IPS-NIHi11 (cell line): ENCODE measurements at places on chromosomes 3 and 15.

- DNase-seq = no peak
Observed at GRCh38 chr15:63200464-63201249, 11.3 kb downstream of the RAB8B start.

- DNase-seq = peak; percentile 68
Observed at GRCh38 chr15:56496635-56497034, 31.7 kb upstream of the MNS1 start.

DNA sequence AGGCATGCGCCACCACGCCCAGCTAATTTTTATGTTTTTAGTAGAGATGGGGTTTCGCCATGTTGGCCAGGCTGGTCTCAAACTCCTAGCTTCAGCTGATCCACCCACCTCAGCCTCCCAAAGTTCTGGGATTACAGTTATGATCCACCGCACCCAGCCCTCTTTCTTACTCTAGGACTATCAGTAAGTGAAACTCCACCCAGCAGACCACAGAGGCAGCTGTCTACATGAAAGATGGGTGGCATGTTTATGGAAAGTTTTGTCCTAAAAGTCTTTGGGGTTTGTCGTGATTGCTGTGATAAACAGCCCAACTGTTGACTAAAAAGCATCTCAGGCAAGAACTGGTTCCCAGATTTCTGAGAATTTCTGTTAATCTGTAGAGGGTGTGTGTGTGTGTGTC is 10.9 kb downstream of the ARL6IP5 start:
- DNase-seq = no peak

DNA sequence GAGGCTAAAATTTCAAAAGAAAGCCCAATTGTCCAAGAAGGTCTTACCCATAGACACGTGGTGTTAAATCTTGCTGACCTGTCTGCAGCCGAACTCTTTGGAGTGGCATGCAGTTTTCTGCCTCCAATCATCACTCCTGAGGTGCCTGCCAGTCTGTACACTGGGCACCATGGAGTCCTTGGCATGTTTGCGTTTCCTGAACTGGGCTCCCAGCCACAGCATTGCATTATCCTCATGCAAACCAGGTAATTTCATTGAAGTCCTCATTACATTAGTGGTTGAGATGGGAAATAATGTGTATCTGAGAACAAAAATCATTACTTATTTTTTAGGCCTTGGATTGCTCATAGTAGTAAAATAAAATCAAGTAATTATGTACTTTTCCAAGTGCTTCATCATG is 152.3 kb downstream of the AKAP13 start:
- DNase-seq = no peak

DNA sequence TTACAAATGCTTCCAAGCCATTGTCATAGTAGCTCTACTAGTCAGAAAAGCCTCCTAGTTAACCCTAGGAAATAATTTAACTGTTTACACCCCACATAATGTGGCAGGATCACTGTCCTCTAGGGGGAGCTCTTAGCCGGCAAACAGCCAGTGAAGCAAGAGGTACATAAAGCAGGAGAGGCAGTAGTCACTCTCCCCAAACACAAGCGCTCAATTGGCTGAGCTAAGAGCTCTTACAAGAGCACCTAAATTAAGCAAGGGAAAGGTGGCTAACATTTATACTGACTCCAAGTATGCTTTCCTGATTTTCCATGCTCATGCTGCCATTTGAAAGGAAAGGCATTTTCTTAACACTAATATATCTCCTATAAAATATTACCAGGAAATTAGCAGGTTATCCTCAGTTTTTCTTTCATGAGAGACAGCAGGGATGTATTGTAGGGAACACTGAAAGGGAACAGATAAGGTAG is 37.6 kb downstream of the NCEH1 start:
- DNase-seq = peak; percentile 53

- DNase-seq = peak; percentile 71
Observed at GRCh38 chr15:79168922-79169456, 78.4 kb upstream of the RASGRF1 start.
